Spleen (tissue), 13 donors: ENCODE measurements at places on chromosomes 7 and 10. TPM values are rescaled to one million over a fixed set of nuclear protein-coding genes. Genes with fewer than 3 reads are reported as not detected.

CDK14 gene
- total RNA-seq: 93.6 TPM

DNA sequence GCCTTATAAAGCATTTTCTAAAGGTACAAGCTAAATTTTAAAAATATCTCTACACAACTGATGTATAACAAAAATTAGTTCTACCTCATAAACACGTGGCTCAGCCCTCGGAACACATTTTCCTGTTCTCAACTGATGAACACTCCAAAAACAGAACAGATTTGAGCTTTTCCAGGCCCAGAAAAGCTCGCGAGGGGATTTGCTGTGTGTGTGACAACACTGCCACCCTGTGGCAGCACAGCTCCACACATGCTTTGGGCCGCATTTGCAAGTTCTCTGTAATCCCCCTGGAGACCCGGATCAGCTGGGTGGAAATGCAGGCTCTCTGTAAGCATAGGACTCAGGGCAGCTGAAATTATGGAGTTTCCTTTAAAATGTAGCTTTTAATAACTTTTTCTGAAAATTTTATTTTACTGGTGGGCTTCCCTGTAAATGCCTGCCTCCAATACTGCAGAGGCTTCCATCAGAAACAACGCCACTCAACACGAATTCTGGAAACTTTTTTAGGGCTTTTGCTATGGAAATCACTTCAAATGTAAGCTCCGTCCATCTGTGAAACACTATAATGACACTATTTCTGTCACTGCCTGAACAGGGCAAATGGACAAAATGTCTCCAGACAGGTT is 155.5 kb downstream of the COBL start:
- DNase-seq: peak; percentile 82

- no peak for DNase-seq
These were observed 51.2 kb downstream of the KIF5B start for GRCh38 chr10:32005050-32005449.

- DNase-seq: peak; percentile 92
These were observed 507 bp downstream of the PDZD8 start for GRCh38 chr10:117374506-117375359.

SDK1 gene
- total RNA-seq: 38.2 TPM

DNA sequence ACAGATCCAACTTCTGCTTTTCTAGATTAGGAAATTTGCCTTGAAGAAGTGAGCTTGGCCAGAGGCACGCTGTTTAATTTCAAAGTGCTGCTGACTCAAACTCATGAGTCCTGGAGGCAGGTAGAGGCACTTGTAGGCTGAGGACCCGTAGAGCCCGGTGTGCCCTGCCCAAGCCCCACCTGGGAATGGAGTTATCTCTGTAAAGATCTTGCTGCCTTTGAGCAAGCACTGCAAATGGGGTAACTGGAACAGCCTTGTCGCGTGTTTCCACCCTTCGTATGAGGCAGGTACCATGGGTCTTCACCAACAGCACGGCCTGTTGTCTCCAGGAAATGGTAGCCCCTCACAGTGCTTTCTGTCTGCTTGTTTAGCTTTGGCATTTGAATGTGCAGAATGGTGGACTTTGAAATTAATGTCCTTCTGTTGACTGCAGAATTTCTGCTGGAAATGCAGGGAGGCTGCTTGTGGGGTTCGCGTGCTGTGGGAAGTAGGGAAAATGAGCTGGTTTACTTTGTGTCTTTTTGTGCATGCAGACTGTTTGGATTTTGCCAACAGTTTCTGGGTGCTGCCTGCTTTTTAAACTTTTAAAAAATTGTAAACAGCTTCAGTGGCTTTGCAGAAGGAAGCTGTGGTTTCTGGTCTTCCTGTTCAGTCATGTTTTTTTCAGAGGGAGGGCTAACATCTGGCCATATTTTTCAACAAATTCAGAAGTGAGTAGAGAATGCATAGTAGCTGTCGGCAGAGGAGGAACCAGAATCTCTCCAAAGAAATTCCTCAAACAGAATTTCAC is 27.2 kb downstream of the CCM2 start:
- peak; percentile 82 for DNase-seq

- no peak for DNase-seq
These were observed 31.7 kb downstream of the POLR1F start for GRCh38 chr7:19677180-19677579.

DNA sequence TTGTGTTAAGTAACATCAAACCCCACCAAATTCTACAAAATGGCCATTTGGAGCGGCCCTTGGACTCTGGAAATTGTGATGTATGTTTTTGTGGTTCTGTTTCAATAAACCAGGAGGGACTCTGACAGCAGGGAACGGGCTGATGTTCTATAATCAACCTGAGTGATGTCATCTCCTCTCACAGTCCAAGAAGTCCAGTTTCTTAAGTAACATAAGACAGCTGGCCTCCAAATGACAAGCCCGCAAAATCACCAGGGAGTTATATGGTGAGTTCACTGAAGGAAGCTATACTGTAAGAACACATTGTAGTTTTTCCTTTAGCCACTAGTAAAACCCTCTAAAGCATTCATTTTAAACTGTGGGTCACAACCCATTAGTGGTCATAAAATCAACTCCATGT is 34.0 kb downstream of the GOT1 start:
- DNase-seq: no peak

NHLRC2 gene
- 34.7 TPM for total RNA-seq

NCOA4 gene
- total RNA-seq: 352 TPM

GJD4 gene
- not detected for total RNA-seq

DNA sequence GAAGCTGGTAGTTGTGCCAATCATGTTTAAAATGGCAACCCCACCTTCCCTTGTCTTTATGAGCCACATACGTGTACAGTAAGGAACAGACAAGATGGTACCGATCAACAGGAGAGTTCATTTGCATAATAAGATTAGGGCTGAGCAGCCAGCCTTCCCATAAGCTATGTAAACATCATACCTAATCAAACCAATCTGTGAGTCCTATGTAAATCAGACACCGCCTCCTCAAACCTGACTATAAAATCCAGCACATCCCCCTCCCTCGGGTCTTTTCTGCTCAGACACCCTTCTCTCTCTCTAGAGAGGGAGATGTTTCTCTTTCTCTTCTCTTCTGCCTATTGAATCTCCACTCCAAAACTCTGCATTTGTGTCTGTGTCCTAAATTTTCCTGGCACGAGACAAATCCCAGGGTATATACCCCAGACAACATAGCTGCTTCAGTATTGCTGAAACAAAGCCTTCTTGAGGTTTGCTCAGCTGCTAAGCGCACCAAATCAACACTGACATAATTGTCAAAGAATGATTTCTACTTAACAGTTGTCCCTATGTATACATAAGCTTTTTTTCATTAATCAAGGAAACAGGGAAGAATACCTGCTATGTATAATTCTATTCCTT is 279.2 kb downstream of the THSD7A start:
- no peak for DNase-seq

DNA sequence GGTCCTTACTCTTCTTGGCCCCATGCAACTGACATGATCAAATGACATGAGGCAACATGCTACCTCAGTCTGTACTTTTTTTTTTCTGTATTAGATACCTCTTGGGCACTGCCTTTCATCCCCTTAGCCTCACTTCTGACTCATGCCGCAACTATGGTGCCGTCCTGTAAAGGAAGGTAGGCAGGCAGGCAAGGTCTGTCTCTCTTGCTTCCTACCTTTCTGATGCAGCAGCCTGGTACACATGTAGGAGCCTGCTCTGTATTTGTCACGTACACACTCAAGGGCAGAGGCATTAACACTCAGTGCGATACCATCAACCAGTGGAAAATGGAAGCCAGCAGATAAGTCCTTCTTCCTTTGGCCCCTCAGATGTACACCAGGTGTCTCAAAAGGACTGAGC is 146.7 kb downstream of the ATE1 start:
- DNase-seq: no peak

GRCh38 chr10:131004276-131004675 is 307.2 kb downstream of the TCERG1L start:
- no peak for DNase-seq

LLCFC1 gene
- not detected for total RNA-seq

SMO gene
- 2.6 TPM for total RNA-seq

CYP3A4 gene
- not detected for total RNA-seq

GRCh38 chr10:60299961-60300883 is 89.5 kb downstream of the ANK3 start:
- DNase-seq: no peak

DNA sequence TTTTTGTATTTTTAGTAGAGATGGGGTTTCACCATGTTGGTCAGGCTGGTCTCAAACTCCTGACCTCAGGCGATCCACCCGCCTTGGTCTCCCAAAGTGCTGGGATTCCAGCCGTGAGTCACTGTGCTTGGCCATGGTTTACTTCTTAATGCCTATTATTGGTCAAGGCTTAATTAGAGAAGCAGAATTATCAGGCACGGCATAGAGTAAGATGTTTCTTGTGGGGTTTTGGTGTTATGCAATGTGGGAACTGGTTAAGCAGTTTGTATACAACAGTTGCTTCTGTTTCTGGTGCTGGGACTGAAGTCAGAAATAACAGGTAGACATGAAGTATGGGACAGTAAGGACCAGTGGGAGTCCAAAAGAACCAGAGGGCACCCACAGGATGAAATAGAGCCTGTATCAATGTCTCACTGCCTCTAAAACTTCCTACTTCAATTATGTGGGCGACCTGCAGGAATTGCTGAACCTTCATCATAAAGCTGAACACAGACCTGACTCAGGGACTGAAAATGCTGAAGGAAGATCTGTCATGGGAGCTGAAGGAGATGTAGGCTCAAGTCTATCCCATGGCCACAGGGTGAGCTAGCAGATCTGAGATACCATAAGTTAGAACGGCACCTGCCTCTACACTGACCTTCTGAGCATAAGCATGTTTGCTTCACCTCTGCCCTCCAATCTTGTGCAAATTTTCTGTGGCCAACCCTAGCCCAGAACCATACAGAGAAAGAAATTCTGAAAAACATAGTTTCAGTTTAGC is 38.3 kb upstream of the VCL start:
- DNase-seq: no peak

GNAT3 gene
- not detected for total RNA-seq

DNA sequence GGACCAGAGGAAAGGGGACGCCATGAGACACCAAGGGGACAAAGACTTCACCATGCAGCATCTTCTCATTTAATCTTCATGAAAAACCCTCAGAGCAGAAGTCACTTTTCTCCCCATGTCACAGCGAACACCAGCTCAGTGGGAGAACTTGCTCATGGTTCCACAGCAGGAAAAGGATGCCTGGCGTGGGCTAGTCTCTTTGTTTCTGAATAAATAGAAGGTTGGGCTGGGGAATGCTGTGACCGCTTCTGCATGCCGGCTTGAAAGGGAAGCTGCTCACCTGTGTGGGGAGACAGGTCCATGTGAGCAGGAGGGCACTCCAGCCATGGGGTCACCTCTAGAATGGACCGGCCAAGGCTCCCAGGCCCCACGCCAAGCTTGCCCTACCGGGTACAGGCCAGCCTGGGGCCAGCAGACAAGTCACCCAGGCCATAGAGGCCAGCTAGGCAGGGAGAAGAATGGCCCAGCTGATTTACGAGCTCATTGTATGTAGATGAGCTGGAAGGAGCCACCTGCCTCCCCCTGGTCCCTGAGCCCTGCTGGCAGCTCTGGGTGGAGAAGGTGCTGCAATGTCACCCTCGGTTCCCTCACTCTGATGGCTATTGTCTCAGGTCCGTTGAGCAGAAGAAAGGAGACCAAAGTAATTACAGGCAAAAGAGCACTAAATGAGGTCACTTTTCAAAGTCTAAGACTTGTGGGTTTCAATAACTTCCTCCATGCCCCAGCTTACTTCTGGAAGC is 82.0 kb upstream of the PDZD8 start:
- DNase-seq: peak; percentile 54

PVRIG gene
- 27.7 TPM for total RNA-seq

BEND7 gene
- total RNA-seq: 8.7 TPM

DNA sequence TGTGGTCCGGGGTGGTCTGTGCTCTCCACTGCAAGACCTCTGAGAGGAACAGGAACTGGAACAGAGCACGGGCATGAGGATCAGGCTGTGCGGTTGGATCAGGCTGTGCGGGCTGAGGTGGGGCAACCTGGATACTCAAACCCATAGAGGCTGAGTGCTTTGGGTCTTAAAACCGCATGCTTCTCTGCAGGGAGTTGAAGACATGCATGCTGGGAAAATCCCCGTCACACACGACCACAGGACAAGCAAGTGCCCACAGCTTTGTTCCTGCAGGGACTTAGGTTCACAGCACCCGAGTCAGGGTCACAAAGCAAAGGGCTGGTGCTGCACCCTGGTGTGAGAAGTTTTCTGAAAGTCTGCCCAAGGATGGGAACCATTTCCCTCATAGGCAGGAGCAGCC is 221.2 kb downstream of the ZMYND11 start:
- DNase-seq: peak; percentile 64

LIPK gene
- total RNA-seq: not detected

GRCh38 chr7:22348379-22348778 is 8.6 kb downstream of the RAPGEF5 start:
- DNase-seq: no peak

EBF3 gene
- not detected for total RNA-seq

SYNPO2L gene
- total RNA-seq: 0.19 TPM

GRCh38 chr10:43396061-43396927 is 12.7 kb downstream of the HNRNPF start:
- peak; percentile 95 for DNase-seq

EVX1 gene
- not detected for total RNA-seq

DNA sequence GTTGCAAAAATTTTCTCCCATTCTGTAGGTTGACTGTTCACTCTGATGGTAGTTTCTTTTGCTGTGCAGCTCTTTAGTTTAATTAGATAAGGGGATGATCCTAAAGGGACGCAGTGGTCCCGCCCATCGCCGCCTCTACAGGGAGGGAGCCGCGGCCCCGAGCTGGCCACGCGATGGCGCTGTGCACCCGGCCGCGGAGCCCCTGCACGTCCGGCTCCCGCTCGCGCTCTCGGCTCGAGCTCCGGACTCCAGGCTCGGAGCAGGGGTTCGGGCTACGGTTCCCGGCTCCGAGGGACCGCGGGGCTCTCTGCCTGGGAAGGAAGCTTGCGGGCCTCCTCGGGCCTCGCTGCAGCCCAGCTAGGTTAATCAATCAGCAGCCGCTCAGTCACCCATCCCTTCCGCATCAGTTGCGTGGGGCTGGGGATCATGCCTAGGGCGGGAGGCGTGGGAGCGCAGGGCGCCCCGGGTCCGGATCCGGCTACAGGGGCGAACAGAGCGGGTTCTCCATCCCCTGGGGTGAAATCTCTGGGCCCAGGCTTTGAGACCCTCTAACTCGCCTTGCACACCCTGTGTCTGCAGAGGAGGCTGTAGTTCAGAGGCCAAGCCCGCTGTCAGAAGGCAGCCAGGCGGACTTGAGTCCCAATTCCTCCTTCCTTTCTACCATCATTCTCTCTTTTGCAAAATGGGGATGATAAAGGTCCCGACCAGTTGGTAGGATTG is 97.9 kb downstream of the WDR11 start:
- DNase-seq: peak; percentile 83
